ENCODE measurements at places on chromosomes 1 and 21.

DNA sequence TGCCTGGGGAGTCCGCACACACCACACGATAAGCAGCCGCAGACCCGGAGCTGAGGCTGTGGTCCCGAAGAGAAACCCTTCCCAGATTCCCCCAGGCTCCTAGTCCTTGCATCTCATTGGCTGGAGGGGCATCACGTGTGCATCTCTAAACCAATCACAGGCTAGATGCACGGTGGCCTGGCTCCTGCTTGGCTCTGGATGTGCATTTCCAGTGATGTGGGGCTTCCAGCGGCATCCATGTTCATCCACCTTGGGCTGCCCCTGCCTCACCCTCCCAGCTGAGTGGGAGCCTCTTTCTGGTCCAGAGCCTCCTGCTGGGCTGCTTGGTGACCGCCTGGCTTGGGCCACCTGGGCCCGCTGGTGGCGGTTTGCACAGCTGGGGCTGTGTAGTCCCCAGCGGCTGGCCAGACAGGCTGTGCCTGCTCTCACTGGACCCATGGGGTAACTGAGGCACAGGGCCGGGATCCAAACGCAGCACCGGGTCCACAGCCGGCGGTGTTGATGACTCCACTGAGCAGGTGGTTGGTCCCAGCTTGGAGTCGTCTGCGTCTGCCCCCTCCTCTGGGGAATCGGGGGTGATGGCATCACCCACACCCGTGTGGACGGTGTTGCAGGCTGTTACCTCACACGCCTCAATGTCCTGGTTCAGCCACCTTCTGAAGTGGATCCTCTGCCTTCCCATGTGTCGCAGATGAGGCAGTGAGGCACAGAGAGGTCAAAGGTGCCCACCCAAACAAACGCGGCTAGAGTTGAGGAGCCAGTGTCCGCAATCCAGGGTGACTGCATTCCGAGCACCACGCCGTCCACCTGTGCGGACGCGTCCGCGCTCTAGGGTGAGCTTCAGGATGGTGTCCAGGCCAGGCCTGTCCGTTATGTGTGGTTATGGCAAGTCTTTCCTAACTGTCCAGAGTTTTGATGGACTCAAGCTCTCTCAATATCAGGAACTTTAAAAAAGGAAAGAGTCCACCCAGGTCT, 41.3 kb downstream of the COL6A1 start:
- no peak for DNase-seq

- no peak for DNase-seq
Measured at GRCh38 chr1:74772945-74773344, 40.0 kb downstream of the TYW3 start.

DNA sequence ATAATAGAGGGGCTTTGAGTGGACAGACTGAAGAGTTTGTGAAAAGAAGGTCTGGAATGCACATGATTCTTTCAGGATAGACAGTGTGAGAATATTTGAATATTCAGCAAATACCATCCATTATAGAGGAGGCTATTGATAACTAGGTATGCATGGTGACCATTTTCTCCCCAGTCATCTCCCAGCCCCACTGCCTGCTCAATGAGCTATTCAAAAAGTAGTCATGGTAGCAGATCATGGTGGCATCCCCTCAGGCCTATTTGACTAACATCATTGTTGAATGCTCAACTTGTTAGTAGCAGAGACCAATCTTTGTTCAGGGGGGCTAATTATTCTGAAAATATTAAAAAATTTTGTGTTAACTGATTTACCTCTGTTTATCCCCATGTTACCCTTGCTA, 311.6 kb downstream of the S1PR1 start:
- no peak for DNase-seq

DNA sequence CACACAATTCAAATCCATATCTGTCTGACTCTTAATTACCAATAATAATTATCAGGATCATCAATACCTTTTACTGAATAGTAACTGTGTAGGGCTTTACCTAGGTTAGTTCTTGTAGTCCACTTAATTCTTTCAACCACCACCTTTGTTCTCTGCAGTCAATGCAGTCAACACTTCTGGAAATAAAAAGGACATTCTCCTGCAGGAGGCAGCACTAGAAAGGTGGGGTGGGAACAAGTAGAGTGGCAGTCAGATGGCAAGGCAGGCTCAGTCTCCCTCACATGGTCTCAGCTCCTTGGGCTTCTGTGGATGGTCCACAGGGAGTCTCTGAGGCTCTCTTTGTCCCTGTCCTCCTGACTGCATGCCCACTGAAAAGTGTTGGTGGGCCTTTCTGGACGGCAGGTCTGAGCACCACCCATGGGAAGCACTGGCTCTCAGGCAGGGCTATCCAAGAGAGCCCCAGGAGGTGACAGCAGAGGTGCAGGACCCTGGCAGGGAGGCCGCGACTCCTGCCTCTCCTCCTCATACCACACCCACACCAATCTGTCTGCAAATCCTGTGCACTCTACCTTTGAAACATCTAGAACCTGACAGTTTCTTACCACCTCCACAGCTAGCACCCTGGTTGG, 237.3 kb downstream of the FOXD2 start:
- DNase-seq: no peak

GRCh38 chr1:41840592-41841246, 78.0 kb downstream of the HIVEP3 start:
- DNase-seq: no peak

DNA sequence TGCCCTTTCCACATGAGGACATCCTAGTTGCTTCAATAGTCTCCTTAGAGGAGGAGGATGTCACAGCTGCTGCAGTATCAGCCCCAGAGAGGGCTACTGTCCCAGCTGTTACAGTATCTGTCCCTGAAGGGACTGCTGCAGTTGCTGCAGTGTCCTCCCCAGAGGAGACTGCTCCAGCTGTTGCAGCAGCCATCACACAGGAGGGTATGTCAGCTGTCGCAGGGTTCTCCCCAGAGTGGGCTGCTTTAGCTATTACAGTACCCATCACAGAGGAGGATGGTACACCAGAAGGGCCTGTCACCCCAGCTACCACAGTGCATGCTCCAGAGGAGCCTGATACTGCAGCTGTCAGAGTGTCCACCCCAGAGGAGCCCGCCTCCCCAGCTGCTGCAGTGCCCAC, 78.5 kb upstream of the BMP8A start:
- no peak for DNase-seq

DNA sequence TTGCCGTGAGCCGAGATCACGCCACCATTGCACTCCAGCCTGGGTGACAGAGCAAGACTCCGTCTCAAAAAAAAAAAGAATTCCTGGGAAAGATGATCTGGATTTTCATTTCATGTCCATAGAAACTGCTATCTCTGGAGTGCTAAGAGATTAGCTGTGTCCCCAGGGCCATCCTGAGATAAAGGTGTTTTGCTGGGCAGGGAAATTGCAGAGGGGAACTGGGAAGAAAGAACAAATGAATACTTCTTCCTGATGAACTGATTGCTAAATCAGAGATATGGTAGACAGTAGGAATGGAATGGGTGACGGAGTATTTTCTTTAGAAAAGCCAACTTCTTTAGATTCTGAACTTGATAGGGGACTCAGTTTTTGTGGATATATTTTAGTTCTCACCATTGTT, 19.2 kb downstream of the SNRPE start:
- DNase-seq: no peak

DNA sequence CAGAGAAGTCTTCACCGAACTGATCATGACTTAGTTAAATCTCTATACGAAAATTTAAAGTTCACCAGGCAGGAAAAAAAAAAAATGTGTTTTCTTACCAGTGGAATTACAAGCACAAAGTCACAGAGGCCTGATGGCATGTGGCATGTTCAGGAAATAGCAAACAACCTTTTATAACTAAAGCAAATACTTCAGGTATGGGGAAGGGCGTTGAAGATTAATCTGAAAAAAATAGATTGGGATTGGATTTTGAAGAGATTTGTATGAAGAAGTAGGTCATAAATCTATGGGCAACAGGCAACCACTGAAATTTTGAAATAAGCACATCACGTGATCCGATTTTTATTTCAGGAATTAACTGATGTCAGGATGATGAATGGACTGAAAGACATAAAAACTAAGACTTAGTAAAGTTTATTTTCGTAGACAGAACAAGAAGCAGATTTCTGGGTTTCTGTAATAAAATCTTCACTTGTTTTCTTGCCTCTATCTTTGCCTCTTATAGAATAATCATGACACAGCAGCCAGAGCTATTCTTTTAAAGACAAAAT, 295.9 kb upstream of the ADGRL4 start:
- no peak for DNase-seq

DNA sequence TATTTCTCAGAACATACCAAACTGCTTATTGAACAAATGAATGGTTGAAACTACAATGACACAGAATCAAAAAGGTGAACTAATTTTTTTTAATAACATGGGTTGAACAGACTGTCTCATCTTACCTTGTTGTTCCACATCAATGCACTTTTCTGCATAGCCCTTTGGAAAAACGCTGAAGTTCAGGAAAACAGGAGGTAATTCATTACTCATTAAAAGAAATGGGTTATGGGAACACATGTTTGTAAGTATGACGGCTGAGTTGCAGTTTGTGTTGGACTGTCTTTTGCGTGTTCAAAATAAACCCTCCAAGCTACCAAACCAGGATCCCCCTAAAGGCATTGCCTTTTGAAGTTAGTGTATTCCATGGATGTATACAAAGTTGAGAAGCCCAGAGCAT, 514.9 kb upstream of the PKN2 start:
- no peak for DNase-seq

DNA sequence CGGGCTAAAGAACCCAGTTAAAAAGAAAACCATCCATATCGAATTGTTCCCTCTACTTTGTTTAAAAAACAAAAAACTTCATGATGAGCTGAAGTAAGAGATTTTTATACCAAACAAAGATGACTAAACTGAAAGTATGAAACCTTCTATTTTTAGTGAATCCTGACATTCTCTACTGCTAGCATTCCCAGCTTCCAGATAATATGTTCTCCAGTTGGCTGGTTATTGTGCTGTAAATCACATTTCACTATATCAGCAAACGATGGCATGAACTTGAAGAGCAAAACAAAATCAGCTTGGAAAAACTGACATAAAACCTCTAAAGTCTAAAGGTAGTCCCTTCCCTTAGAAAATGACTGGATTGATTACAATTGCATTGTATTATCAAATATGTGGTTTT, 68.1 kb upstream of the APP start:
- DNase-seq: no peak

DNA sequence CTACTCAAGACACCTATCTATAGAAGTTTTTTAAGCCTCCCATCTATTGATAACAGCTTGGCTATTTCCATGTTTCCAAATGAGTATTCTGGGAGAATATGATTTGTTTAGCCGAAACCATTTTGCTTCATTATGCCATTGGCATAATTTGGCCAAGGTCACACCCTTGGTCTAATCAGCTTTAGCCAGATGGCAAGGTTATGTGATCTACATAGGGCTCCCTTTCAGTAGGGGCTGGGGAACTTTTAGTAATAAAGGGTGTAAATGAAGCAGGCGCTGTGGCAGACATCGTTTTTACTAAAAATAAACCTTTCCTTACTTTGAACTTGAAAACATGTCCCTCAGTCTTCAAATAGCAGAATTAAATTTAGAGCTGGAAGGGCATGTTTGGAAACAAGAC, 3.0 kb upstream of the PDC start:
- DNase-seq: no peak

DNA sequence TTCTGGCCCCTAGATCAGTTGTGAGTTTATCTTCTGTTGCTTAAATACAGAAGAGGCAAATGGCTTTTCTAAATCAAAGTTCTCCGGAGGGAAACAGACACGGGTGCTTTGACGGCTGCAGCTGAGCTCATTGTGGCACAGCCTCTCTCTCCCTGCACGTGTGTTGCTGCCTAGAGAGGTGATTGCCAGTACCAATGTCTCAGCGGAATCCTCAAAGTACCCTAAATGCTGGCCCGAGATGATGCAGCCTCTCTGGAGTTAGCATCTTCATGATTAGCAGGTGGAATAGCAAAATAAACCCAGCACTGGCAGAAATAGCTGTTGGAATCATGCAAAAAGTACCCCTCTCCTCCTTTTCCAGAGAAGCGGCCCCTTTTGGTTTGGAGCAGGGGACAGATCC, 192.2 kb downstream of the PRDM2 start:
- no peak for DNase-seq

DNA sequence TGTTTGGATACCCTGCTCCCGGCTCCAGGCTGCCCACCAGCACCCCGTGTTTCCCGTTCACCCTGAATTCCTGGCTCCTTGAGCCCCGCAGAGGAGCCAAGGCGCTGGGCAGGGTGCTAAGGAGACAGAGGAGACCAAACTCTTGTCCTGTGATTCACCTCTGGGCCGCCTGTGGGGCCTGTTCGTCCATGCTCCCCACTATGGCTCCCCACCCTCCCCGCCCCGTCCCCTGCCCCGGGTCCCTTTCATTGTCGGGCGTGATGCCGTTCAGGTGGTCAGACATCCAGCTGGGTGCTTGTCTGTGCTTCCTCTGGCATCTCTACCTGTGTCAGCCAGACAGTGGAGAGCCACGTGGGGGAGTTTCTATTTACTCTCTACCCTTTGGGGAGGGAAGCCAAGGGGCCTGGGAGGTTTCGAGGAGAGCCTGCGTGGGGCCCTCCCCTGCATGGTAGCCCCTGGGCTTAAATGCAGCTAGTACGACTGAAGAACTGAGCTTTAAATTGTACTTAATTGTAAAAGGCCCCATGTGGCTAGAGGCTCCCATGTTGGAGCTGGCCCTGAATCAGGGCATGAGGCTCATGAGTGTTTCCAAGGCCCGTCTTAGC, 221.4 kb upstream of the TMEM51 start:
- no peak for DNase-seq

GRCh38 chr1:67629370-67630075, 55.5 kb upstream of the GADD45A start:
- no peak for DNase-seq

DNA sequence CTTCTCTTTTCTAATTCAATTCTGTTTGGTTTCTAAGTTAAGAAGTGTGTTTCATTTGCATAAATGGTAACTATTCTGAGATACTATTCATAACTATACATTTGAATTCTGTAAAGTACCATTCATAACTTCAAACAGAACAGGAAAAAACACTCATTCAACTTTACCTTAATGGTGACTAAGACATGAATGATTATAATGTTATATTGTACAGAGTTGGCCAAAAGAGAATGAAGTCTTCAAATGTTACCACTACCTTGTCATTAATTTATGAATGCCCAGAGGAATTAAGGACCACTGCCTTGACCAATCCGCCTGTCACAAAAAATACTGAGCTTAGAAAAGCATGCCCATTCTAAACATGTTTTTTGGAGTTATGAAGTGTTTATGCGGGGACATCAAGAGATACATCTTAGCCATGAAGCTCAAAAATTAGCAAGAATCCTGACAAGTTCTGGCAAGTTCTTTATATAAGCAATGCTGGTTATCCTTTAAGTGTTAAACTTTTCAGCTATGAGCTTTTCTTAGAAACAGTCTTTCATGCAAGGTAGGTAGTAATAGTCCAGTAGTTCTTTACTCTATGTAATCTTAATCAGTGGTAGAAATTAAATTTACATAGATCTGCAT, 7.9 kb downstream of the WASF2 start:
- DNase-seq: no peak

All from effector CD4-positive, alpha-beta T cell (primary cell).